Transverse colon (tissue), 4 donors: ENCODE measurements at places on chromosomes 16 and 17.

DNA sequence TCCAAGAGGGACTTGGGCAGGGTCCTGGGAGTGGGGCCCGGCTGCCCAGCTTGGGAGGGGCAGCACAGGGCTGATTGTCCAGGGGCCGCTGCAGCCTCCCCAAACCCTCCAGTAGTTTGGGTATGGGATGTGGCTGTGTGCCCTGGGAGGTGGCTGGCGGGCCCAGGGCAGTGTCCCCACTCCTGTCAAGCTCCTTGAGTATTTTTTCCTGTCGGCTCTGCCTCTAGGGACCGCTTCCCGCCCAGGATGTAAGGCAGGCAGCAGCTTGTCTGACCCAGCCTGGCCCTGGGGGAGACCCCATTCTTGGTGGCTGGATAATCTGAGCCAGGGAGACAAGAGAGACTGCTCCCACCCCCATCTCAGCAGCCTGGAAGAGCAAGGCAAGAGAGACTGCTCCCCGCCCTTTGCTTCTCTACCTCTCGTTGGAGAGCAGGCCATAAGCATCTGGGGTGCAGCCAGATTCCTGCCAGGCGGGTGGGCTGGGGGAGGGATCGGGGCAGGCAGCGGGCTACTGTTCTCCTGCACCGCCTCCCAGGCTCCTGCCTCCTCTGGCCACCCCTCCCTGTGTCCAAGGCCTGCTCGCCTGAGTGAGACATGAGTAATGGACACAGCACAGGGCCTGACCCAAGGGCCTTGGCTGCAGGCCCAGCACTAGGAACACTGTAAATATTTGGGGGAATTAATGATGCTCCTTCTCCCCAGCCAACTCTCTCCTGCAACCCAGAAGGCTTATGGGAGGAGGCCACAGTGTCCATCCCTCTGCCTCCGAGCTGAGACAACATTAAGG is 18.4 kb upstream of the ITGA3 start:
- peak; percentile 53 for DNase-seq

GRCh38 chr17:7011942-7012254 is 526 bp upstream of the RNASEK start:
- no peak for DNase-seq

DNA sequence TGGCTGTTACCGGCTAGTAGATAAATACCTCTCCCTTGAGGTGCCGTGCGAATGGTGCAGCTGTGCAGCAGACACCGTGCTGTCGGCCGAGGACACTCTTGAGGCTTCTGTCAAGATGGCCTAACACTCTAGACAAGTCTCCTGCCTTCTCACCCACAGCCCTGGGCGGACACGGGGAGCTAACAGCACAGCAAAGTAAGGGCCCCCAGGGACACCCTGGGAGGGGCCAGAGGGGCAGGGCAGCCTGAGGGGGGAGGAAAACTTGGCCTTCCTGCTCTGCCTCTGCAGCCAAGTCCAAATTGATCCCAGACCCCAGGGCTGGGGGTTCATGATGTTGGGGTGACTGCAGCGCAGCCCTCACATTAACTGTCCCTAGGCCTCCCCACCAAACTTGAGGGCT is 210.2 kb downstream of the RPTOR start:
- no peak for DNase-seq

DNA sequence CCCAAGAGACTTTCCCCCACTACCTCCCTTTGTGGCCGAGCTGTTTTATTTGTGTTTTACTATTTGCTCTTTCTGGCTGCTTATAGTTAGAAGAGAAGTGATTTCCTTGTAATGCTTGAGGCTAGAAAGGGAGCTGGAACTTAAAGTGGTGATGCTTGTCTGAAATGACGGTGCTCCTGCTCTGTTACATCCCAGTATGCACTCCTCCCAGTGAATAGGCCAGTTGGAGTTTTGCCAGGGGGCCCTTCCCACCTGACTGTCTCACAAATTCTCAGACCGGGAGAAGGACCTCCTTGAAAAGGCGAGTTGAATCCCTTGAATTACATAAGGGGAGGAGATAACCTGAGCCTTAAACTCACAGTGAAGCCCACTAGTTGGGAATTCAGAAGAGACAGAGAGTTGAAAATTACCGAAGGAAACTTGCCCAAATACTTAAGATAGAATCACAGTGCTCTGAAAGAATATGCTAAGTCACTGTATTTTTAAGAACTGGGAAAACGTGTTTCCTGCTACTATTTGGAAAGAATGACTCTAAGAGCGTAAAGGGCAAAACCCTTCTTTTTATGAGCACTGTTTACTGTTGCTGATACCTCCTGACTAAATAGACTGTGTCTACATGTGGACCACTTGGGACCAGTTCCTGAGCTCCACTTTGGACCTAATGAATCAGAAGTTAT is 84.7 kb upstream of the CLEC3A start:
- no peak for DNase-seq

DNA sequence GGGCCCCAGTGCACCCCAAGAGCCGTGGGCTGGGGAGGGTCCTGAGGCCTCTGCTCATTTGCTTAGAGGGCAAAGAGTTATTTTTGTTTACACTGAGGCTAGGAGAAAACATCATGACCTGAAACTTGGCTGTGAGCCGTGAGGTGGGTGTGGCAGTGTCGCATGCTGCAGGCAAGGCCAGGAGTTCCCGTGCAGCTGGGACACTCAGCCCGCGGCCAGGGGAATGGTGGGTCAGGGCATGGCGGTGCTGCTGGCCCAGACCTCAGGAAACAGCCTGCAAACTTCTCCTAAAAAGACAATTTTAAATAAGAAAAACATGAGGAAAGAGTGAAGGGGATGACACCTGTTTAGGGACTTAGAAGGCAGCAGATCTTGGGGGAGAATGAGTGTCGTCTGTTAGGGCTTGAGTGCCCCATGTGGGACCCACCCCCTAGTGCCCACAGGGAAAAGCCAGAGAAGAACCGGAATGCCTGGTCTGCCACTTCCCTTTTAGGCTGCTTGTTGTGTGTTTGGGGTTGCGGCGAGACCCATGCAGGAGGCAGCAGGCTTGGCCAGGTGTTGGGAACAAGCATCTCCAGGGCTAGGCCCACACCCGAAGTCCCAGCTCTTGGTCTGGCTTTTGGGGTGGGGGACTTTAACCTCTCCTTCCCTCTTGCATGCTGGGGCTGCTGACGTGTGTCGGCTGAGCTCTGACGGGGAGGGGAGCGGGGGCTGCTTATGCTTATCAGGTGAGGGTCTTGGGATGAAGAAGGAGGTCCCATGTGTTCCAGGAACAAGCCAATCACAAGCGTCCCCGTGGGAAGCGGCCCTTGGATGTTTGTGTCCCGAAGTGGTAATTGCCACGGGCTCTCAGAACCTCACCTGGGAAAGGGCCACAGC is 80.9 kb upstream of the GNG13 start:
- DNase-seq: no peak

GRCh38 chr16:53489755-53490154 is 13.3 kb downstream of the AKTIP start:
- DNase-seq: no peak

DNA sequence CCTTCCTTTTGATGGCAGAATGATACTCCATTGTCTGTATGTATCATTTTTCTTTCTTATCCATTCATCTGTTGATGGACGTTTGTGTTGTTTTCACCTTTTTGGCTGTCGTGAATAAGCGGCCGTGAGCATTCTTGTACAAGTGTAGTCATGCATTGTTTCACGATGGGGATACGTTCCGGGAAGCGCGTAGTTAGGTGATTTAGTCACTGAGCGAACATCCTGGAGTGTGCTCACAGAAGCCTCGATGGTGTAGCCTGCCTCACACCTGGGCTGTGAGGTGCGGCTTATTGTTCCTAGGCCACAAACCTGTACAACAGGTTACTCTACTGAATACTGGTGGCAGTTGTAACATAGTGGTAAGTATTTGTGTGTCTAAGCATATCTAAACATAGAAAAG is 136.5 kb downstream of the CMIP start:
- DNase-seq: peak; percentile 76

DNA sequence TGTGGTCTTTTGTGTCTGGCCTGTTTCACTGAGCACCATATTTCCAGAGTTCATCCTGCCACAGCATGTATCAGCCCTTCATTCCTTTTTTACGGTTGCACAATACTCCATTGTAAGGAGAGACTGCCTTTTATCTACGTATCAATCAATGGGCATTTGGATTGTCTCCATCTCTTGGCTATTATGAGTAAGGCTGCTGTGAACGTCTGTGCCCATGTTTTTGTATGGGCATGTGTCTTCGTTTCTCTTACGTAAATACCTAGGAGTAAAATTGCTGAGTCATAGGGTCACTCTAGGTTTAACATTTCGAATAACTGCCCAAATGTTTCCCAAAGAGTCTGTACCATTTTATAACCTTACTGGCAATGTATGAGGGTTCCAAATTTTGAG is 202.8 kb upstream of the FOXF1 start:
- DNase-seq: no peak

DNA sequence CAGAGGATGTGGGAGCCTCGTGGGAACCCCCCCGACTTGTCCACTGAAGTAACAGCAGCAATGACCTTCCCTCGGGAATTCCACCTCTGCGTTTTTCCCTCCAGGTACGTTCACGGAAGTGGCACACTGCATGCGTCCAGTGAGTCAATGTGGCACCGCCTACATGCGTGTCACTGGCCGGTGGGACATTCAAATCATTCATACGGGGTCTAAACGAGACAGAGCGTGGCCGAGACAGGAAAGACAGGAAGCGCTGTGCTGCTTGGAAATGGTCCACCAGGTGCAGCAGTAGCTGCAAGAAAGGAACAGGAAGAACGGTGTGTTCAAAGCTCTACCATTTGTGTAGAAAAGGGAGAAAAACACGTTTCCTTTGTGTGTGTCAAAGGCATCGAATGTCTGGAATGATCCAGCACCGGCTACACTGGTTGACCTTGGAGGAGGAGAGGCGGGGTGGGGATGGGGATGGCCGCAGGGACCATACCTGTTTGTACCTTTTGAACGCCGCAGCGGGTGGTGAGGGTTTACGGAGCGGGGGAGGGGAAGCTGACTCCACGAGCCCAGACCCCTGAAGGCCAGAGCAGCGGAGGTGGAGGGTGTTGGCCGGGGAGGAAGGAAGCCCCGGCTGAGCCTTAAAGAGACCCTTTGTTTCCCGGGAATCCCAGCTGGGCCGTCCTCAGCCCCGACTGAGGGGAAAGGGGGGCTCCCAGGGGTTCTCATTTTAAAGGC is 1.7 kb upstream of the PGAP6 start:
- peak; percentile 82 for DNase-seq

DNA sequence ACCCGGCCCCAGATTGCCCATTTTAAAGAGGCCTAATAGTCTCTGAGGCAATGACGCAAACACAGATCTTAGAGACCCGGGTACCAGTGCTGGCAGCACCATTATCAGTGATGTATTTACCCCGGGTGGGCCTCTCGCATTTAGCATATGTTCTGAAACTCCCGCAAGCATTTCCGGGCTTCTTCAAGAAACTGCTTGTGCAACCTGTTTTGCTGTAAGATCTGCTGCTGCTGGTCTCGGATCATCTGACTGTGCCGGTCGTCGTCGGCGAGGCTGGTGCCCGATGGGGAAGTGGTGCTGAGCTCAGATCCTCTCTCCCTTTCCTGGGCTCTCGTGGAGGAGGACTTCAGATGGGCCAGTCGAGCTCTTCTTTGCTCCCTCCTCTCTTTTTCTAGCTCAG is 12.5 kb downstream of the CEP295NL start:
- DNase-seq: peak; percentile 75

DNA sequence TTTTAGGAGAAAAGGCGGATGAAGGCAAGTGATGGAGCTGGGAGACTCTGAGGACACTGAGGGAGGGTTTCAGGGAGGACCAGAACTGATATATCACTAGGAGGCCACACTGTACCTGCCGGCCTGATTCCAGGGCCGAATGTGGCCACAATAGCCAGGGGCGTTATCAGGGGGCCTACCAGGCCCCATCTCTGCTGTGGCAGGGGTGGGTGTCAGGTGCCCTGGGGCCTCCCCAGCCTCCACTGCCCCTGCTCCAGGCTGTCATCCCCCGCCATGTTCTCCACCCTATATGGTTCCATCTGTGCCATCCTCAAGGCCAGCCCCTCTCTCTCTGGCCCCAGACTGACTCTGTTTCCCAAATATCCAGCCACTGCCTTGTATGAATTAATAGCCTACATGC is 246.5 kb downstream of the GSG1L start:
- no peak for DNase-seq

DNA sequence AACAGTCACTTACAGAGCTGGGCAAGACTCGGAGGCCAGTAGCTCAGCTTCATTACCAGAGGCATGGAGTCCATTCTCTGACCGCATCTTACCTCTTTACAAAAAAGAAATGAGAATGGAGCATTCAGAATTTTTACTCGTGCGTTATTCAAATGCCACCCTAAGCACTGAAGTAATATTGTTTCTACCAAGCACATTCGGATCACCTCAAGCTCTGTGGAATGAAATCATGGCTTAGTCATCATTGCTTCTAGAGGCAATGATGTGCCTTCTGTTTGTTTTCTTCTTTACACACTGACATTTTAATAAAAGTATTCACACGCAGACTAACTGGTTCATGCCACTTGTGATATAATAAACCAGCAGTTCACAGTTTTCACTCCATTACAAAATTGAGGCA is 206.8 kb downstream of the PHKB start:
- no peak for DNase-seq

DNA sequence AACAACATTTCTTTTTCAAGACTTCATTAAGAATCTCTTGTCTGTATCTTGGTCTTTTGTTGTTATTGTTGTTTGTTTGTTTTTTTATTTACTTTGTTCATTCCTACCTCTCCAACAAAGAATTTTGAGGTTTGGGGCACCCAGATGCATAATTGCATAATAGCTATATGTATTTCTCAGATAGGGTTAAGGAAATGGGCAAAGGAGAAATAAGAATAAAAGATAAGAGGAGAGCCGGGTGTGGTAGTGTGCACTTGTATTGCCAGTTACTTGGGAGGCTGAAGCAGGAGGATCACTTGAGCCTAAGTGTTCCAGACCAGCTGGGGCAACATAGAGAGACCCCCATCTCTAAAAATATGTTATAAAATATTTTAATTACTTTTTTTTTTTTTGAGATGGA is 30.5 kb downstream of the CDH1 start:
- no peak for DNase-seq

GRCh38 chr16:78196502-78196901 is 97.0 kb downstream of the WWOX start:
- no peak for DNase-seq

- no peak for DNase-seq
Observed at GRCh38 chr17:79850571-79851460, 11.6 kb upstream of the CBX4 start.

DNA sequence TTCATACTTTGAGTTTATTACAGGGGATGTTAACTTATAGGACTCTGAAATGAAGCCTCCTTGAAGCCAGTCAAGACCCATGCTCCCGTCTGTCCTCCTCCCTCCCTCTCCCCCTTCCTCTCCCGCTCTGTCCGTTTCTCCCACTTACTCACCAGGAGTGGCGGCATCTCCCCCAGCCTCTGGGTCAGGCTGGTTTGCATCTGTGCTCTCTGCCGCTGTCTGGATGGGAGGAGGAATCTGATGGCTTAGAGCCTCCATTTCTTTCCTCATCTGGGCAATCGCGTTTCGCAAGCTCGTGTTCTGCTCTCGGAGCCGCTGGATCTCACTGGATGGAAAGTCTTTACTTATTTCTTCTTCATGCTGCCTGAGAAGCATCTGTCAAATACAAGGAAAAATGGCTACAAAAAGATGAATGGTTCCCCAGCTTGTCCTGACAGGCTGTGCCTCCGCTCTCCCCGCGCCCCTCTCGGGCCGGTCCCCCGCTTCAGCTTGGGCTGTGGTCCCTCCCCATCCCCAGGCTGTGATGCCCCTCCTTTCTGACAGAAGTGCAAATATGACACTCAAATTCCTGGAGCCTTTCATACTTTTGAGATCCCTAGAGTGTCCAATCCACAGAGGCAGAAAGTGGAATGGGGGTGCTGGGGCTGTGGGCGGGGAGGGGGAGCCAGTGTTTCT is 40.0 kb downstream of the CCDC57 start:
- no peak for DNase-seq
